ENCODE measurements at places on chromosomes 16 and 17. TPM values are rescaled to one million over a fixed set of nuclear protein-coding genes. Genes with fewer than 3 reads are reported as not detected.

DNA sequence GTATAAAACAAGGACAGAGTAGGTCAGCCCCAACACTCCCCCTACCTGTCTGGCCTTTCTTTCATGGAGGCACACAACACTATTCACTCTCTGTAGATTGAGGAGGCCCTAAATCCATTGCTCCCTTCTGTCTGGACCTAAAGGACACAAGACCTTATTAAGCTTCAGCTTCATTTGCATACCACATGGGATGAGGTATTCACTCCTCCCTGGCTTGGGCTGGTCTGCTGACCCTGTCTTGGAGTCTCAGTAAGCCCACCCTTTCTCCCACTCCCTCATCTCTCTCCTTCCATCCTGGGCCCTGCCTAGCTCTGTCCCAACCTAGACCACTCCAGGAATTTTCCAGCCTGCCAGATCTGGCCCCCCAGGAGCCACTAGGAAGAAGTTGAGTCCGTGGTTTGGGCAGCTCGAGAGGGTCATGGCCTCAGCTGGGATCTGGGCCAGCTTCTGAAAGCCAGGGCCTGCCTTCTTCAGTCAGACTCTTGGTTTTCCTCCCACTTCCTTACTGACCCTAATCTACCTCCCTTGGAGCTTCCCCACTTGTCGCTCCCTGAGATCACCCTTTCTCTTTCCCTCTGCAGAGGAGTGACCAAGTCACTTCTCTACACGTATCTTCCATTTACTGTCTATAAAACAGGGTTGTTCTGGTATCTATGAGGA is 6.5 kb upstream of the LLGL1 start:
- no peak for DNase-seq

DNA sequence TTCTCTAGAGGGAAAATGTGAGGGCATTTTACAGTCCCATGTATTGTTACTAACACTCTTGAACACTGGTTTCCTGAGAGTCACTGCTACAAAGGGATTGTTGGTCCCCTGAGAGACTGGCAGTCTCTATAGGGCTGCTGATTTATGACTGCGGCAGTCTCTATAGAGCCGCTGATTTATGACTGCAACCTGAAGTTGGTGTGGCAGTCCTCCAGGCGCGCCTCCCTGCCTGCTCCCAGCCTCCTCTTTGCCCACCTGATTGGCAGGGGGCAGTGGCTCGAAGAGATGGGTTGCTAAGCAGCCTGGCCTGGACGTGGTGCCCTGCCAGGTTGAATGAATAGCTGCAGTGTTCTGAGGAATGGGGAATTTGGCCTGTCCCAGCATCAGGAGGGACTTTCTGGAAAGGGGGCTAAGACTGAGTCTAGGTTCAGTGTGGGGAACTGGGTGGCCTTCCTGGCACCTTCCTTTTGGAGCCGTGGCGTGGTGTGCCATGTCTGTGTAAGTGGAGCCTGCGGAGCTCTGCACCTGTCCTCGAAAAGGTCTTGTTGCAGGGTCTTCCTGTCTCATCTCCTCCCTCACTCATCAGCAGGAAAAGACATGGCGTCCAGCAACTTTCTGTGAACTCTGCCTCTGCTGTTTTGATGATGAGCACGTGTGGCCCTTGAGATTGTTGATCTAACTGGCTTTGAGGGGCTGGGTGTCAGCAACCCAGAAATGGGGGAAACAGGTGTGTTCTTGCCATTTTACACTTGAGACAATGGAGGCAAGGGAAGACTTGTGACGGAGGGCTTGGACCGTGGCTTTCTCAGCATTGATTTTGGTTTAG is 24.9 kb downstream of the SAP30BP start:
- no peak for DNase-seq

GRCh38 chr17:60631119-60631518 is 31.1 kb downstream of the PPM1D start:
- DNase-seq: no peak

GRCh38 chr17:43553573-43553972 is 7.4 kb upstream of the ETV4 start:
- DNase-seq: no peak

GRCh38 chr17:60916043-60916442 is 238.4 kb downstream of the BCAS3 start:
- DNase-seq: no peak

GRCh38 chr17:16339959-16340358 is 13.3 kb downstream of the CENPV start:
- no peak for DNase-seq

DNA sequence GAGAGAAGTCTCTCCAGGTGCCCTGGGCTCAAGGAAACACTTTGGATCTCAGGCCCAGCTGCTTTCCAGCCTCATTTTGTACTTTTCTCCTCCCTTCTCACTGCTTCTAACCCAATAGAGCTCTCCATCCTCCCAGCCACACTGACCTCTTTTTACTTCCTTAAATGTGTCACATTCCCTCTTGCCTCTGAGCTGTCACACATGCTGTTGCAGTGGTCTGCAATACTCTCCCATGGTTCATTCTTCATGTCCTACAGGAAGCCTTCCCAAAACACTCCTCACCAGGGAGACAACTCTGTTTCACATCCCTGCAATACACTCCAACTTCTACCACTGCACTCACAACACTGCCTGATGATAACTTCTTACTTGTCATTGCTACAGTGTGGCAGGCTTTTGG is 242.1 kb upstream of the DYNLRB2 start:
- DNase-seq: no peak

GRCh38 chr17:68238871-68239253 is 9.0 kb upstream of the AMZ2 start:
- no peak for DNase-seq

GRCh38 chr16:62709794-62710193 is 673.6 kb upstream of the CDH8 start:
- DNase-seq: no peak

DNA sequence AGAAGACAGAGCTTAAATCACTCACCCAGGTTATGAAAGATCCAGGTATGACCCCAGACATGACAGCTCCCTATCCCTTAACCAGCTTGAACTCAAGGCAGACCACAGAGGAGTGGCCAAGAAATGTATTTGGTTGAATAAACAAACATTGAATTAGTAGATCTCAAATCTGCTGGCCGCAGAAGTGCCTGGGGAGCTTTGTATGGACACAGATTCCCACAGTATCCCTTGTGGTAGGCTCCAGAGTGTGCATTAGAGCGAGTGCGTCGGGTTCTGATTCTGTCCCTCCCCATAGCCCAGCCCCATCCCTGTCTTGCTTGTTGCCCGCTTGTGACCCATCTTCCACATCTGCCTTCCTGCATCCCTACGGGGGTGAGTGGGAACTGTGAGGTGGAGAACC is 118.8 kb upstream of the FOXF1 start:
- no peak for DNase-seq

- no peak for DNase-seq
These were observed 25.6 kb downstream of the GGA2 start for GRCh38 chr16:23484510-23485256.

DNA sequence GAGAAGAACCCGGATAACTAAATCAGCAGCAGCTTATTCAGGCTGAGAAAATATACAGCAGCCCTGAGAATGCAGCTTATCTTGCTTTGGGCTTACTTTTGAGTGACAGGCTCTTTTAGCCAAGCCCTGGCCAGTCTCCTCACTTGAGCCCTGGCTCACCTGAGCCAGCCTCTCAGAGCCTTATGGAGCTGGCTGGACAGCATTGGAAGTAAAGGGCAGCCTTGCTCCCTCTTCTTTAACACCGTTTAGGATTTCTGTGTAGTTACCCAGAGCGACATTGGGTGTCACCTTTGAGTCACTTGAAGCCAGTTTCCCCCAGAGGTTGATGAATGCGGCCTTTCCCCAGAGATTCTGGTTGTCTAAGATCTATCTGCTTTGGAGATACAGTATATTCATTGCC is 7.7 kb upstream of the NPIPB2 start:
- no peak for DNase-seq

DNA sequence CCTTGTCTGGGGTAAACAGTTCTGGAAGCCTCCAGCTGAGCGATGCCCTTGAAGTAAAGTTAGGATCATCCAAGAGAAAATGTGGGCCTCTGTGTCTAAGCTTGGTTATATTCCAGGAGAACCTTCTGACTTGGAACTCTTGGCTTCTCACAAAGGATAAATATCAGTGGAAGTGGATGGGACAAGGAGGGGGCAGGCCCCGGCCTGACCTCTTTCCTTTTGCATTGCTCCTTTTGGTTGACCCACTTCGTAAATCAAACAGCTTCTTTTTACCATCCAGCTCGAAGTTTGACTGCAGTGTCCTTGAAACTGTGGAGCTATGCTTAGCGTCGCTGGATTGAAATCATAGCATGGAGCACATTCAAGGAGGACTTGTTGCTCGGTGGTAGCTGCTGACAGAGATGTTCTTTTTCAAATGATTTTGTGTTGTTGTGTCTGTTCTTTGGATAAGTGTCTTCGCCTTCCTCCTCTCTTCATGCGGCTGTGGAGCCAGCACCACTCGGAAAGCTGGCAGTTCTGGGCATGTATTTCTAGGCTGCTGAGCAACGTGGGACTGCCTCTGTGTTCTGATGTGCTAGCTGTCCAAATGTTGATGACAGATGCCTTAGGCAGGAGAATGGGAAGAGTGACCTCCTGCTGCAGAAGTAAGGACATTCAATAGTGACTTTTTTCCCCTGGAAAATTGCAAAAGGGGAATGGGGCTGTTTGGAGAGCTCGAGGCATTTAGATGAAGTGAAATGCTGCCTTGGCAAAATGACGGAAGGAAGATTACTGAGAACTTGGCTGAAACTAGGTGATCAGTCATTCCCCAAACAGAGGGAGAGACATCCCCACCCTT is 4.5 kb downstream of the MINK1 start:
- no peak for DNase-seq

DNA sequence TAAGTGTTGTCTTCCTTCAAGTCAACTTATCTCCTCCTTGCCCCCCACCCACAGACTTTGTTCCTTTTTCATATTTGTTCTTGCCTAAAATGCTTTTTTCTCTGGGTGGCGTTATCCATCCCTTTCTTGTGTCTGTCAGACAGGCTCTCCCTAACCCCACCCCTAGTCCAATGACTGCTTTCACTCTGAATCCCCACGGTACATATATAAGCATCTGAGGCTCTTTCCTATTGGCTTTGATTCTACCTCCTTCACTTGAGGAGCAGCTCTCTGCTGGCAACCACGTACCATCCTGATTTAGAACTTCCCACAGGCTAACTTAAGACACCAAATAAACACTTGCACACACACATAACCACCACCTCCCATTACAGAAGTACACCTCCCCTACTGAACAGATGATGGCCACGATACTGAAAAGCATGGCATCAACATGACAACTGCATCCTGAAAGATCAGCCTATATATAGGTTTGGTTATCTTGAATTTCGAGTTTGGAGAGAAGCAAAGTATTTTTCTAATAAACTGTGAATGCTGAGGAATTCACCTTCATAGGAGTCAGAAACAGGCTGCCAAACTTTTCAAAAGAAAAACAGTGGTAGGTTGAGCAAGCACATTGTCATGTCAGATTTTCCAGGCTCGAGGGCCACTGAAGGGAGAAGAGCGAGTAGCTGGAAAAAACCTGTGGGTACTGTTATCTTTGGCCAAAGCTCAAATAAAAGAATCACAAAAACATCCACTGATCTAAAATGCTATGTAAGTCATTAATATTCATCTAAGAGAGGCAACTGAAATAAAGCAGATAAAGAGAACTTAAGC is 24.3 kb downstream of the STAT3 start:
- no peak for DNase-seq

DNA sequence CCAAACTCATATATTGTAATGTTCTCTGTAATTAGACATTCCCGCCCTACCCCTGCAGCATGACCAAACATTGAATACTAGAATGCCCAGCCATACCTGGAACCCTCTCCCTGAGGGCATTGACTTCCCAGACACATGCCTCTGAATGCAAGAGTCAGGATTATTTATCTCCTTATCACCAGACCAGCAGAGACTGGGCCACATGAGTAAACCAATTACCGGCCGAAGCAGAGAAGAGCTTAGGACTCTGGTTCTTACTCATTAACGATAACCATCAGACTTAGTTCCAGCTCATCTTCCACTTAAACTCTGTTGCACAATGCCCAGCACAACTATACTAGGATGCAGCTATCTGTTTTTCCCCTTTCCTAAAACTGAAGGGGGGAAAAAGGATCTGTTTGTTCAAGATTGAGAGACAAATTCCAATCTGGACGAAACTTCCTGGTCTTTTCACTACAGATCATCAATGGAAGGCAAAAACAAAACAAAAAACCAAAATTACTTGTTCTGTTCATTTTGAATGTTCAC is 88.2 kb upstream of the CORO6 start:
- no peak for DNase-seq

DNA sequence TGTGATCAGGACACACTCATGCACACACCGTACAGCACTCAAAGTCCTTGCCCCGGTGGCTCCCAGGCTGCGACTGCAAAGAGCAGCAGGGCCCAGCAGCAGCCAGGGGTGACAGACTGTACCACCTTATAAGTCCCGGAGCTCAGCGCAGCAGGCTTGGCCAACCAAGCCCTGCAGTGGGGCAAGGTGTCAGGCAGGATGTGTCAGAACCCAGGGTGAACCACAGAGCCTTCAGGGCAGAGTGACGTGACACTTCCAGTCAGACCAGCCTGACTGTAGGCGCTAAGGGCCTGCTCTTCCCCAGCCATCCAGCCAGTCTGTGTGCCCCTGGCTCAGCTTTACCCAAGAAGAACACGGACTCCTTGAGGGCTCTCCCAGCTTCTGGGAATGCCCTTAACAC is 204.1 kb downstream of the COPRS start:
- no peak for DNase-seq

DNA sequence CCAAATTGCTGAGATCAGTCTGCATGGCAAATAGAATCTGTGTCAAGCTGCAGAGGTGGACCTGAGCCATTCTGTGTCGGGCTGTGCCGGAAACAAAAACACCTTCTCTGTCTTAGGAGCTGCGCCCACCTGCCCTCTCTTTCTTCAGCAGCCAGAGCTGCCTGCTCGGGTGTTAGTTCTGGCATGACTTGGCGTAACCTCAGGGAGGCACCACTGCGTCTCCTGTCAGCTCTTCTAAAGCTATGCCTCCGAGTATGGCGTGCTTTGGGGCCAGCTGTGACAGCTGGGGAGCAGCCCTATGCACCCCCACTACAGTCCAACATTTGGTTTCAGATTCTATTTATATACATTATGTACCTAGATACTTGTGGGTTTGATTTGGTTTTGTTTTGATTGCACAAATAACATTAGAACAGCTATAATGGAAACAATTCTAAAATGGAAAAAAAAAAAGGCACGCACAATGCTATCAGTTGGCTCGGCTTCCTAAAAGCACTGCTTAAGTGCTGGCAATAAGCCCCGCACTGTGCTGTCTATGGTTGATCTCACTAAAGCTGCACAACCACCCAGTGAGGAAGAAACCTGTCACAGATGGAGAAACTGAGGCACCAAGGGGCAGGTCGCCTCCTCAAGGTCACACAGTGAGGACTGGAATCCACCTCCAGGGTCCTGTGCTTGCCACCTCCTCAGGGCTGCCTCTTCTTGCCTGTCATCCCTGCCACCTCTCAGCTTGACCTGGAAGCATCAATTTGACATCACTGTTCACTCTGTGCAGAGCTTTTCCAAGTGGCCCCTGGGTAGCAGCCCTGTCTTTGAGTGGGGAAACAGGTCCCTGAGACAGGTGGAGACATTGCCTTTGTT is 18.7 kb upstream of the ADGRG1 start:
- DNase-seq: peak; percentile 37

ZDHHC1 gene
- 1.3 TPM for total RNA-seq

BEAN1 gene
- not detected for total RNA-seq

TM4SF5 gene
- not detected for total RNA-seq

RAB34 gene
- total RNA-seq: 8.3 TPM

C1QL1 gene
- total RNA-seq: not detected

SOST gene
- total RNA-seq: not detected

All from CD8-positive, alpha-beta memory T cell (primary cell).